ENCODE measurements at places on chromosomes 1 and 21.

DNA sequence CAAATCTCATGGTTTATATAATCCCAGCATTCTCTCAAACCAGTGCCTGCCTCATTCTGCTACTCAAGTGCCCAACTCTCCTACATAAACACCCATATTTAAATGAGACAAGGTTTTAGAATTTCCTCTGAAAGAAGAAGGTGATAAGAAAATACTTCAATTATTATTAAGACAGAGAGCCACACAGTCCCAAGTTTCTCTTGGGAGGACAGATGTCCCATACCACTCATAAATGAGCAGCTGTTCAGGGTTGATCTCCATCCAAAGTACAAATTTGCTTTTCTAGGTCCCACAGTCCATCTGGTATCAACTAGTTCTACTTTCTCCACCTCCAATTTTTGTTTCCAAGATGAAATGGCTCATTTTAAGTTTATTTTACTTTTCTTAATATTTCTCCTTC, 11.3 kb downstream of the DCAF8 start:
- DNase-seq = no peak

- no peak for DNase-seq
Observed at GRCh38 chr21:24369746-24370145, 1237.5 kb downstream of the MRPL39 start.

DNA sequence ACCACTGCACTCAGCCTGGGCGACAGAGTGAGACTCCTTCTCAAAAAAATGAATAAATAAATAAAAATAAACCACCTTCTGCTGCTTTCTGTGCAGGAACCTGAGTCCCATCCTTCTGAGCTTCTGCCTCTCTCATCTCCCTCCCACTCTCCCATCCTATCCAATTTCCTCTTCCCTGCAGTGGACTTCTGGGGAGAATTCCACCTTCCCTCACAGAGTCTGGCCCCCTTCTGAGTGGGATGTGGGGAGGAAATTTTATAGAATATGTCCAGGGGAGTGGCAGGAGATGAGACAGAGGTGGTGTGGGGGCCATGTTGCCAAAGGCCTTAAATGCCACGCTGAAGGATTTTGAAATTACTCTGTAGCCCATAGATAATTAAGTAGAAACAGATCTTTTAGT, 5.4 kb upstream of the EFNA1 start:
- DNase-seq = no peak

GRCh38 chr1:201696217-201696761, 132.7 kb upstream of the IPO9 start:
- DNase-seq = peak; percentile 51

- DNase-seq = no peak
Observed at GRCh38 chr21:45848331-45848730, 133.2 kb upstream of the COL6A1 start.

- DNase-seq = no peak
Observed at GRCh38 chr1:158830904-158831507, at the start of gene MNDA. Gene MNDA, plus strand, starts transcription at chr1:158831351. Its CDS starts 10,803 bp downstream, at chr1:158842154.

- DNase-seq = no peak
Observed at GRCh38 chr1:210378736-210379135, 50.0 kb downstream of the HHAT start.

- no peak for DNase-seq
Observed at GRCh38 chr1:45272913-45273371, 53.8 kb upstream of the HPDL start.

DNA sequence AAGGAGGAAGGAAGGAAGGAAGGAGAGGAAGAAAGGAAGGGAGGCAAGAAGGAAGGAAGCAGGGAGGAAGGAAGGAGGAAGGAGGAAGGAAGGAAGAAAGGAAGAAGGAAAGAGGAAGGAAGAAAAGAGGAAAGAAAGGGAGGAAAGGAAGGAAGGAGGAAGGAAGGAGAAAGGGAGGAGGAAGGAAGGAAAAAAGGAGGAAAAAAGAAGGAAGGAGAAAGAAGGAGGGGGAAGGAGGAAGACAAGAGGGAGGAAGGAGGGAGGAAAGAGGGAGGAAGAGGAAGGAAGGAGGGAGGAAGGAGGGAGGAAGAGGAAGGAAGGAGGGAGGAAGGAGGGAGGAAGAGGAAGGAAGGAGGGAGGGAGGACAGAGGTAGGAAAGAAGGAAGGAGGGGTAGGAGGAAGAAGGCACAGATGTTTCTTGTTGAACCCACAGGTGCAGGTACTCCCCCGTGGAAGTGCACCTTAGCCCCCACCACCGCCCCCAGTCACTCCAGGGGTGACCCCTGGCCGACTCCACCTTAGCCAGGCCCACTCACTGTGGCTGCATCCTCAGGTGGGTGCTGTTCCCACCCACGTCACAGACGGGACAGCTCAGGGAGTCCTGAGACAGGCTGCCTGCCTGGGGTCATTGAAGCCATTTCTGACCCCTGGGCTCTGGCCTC, 57.9 kb upstream of the TTC34 start:
- DNase-seq = no peak

GRCh38 chr21:44931137-44931500, 8.7 kb upstream of the SLX9 start:
- DNase-seq = no peak

DNA sequence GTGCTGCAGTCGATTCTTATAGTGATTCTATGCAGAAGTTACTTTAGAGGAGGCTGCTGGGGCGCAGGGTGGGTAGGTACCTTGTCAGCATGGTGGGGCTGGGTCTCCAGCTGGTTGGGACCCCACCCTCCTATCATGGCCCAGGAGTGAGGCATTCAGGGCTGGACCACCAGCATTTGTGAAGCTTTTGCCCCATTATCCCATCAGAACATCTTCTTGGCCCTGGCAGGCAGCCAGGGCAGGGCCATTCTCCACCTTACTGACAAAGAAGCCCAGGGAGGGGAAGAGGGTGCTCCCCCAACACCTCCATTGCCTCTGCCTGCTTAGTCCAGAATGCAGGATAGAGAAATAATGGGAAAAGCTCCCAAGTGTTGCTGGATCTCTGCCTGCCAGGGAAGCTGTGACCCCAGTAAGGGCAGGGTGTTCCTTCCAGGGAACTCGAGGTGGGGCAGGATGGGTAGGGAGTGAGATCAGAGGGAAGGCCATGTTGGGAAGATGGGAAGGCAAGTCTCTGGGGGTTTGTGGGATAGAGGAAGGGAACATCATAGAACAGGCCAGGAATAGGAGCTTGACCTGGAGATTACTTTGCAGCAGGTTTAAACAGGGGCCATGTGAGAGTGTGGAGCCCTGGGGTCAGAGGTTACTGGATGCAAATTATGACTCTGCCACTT, 16.2 kb upstream of the SLC2A1 start:
- no peak for DNase-seq

GRCh38 chr1:93604411-93604810, 77.2 kb downstream of the BCAR3 start:
- DNase-seq = no peak

- peak; percentile 20 for DNase-seq
Observed at GRCh38 chr1:59699227-59699847, 115.4 kb upstream of the HOOK1 start.

GRCh38 chr1:118487932-118488331, 302.9 kb upstream of the SPAG17 start:
- DNase-seq = no peak

DNA sequence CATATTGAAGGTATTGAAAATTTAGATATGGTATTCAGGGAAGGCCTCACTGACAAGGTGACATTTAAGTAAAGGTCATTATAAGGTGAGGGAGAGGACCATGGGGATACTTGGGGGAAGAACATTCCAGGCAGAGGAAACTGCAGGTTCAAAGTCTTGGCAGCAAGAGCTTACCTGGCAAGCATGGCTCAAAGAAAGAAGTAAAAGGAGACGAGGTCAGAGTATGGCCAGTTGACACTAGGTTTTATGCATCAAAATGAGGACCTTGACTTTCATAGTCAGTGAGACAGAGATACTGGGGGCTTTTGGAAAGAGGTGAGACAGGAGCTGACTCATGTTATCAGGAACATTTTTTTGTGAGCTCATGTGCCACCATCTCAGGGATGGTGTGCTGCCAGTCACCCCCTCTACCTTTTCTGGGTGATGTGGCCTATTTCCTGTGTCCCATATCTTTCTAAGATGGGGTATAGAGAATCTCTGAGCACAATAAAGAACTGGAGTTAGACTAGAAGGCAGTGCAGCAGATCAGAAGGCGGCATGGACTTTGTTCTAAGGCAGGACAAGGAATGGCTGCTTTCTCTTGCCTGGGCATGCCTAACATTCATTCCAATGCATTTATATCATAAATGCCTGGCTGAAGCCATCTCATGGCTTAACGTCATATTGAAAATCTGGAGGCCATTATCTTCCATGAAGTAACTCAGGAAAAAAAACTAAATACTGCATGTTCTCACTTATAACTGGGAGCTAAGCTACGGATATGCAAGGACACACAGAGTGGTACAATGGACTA, 406.7 kb downstream of the NTNG1 start:
- DNase-seq = peak; percentile 16

DNA sequence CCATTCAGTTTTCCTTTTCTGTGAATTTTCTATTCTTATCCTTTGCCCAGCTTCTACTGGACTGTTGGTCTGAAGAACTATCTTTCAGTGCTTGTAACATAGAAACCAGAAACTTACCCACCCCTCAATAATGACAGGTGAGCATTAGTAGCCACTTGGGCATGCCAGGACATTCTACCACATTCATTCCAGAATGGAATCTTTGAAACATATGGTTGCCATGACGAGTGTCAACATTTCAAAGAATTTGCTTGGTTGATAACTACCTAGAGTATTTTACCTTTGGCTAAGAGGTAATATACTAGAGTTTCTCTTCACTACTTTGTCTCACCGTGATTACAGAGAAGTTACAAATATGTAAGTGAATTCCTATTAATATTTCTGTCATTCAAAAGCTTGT, at the start of gene MROH9:
TSS of gene MROH9 (plus strand) at position 304 of the 400 bp plus-strand sequence. CDS start 10,023 bp downstream, outside the sequence.
- no peak for DNase-seq

- peak; percentile 19 for DNase-seq
Observed at GRCh38 chr1:39230261-39231190, 26.0 kb downstream of the MACF1 start.

DNA sequence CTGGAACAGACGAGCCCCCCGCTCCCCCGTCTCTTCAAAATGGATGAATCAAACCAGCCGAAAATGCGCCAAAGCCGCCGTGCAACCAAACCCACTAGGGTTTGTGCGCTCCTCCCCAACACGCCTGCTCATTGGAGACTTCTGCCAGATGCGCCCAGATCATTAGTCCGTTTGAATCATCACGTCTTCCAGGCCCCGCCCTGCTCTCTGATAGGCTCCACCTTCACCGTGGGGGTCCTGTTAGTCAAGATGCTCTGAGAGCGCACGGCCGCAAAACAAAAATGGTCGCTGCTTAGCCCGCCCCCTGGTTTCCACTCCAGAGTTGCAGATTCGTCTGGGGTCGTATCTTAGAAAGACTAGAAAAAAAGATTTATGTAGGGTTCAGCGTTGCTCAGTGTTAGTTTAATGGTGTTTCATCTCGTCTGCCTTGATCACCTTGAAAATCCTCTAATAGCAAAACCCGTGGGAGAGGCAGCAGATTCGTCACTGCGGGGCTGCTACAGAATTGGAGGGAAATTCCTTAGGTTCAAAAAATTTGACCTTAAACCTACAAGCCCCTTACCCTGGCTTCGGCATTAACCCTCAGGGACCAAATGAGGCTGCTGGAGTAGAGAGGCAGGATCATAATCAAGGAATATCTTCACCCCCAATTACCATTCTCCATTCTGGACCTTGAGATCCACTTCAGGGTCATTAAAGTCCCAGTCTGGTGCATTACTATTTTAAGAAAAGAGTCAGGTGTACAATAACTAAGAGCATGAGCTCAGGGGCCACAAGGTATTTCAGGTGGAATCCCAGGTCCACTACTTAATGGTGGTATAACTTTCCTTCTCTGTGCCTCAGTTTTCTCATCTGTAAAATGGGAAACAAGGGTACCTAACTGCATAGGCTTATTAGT, at the start of gene NUCKS1:
TSS of gene NUCKS1 (minus strand) at position 45 of the 898 bp plus-strand sequence. CDS start 209 bp downstream, outside the sequence.
- DNase-seq = peak; percentile 99

- DNase-seq = no peak
Observed at GRCh38 chr1:41480204-41481108, 4.0 kb downstream of the EDN2 start.

DNA sequence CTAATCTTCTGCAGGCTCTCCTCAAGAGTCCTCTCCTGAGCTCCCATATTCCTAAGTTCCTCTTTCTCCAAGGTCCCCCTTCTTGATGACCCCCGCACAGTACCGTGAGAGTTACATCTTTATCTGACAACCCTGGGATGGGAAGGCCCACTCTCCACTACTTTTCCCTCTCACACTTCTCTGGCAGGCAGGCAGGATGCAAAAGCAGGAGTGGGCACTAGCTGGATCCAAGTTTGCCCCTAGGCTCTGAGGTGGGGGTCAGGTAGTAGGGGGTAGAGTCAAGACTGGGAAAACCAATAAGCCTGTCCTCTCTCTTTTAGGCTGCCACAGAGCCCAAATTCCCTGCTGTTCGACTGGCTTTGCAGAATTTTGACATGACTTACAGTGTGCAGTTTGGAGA, 3.9 kb downstream of the NSUN4 start:
- DNase-seq = no peak

DNA sequence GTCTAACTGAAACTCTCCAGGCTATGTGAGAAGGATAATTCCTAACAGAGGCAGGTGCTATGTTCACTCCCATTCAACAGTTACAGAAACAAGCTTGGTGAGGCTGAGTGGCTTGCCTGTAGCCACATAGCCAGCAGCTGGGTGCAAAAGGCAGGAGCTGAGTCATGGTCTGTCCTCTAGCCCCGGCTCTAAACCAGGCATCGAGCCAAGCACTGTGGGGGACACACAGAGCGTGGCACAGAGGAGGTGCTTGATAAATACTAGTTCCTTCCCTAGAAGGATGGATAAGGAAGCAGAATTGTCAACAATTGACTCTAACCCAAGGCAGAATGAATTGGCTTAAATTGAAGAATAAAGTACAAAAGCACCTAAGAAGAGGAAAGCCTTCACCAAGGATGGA, 10.4 kb upstream of the KCNA2 start:
- DNase-seq = peak; percentile 52

GRCh38 chr1:110478886-110479285, 27.9 kb downstream of the PROK1 start:
- DNase-seq = no peak

GRCh38 chr1:109803901-109804331, 40.2 kb upstream of the EPS8L3 start:
- no peak for DNase-seq

DNA sequence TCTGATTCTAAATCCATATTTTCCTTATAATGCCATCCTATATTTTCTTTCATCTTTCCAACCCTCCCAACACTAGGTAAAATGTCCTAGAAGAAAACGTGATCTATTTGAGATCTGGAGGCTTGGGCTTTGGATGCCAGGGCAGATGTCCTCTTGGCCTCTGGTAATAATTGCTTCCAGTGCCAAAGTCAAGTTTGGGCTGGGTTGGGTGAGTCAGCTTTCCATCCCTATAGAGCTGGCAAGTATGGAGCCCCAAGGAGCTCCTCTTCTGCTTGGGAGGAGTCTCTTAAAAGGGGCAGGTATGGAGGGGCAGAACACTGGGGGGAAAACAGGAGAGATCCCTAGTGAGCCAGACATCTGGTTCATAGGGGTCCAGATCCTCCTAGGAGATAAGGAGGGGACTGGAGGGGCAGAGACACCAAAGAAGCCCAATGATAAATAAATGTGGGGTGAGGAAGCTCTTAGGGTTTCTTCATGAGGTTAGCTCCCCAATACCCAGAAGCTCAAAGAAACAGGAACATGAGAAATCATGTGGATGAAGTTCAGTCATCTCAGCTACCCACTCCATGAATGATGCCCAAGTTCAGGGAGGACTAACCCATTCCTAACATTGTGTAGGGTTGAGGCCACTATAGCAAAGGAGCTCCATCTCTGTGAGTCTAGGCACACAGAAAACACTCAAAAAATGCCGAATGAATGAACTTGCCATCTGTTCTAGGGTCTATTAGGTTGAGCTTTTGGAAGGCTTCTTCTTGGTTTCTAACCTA, 3.5 kb downstream of the C1orf116 start:
- DNase-seq = no peak
